Midbrain (tissue), 1 donor: ENCODE measurements at places on chromosomes 2 and 18.

DNA sequence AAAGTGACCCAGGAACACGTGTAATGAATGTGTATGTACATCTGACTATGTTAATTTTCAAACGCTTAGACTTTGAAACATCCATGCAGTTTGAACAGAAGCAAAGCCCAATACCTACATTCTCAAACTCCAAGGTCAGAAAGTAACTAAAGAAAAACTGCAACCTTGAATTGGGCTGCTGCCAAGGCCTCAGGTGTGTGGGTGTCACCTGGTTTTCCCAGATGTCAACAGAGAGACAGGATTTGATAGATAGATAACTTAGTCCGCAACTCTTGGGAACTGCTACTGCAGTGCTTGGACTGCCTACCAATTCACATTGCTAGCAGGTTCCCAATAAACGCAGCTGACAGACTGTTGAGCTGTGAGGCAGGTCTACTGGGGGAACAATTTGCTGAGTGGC, 78.7 kb upstream of the PAPOLG start:
- DNase-seq: no peak

- no peak for DNase-seq
These were observed 21.2 kb downstream of the TGFA start for GRCh38 chr2:70532244-70532935.

DNA sequence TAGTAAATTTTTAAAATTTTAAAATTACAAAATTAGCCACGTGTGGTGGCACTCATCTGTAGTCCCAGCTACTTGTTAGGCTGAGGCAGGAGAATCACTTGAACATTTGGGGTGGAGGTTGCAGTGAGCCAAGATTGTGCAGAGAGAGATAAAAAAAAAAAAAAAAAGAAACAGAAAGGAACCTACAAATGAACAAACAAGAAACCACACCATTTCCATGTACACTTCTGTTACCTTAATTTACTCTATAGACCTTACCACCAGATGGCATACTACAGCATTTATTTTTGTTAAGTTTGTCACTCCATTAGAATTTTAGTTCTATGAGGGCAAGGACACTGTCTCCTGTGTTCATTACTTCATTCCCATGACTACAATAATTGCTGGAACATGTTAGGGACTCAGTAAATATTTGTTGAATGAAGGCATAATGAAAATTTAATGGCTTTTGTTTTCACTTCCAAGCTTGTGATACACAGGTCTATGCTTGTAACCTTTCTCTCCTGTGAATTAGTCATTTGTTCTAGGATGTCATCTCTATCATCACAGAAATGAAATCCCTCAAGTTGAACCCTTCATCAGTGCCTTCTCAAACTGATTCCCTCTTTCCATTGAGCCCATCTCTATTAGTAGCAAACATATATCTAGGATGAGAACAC, 76.0 kb downstream of the ARHGAP15 start:
- no peak for DNase-seq

GRCh38 chr2:129056309-129056958, 737.8 kb upstream of the HS6ST1 start:
- no peak for DNase-seq

- no peak for DNase-seq
These were observed 63.2 kb upstream of the SPAG16 start for GRCh38 chr2:213220967-213221603.

GRCh38 chr2:15780912-15781574, 159.3 kb upstream of the MYCN start:
- DNase-seq: no peak

GRCh38 chr2:230268606-230269243, 43.2 kb downstream of the SP140 start:
- DNase-seq: no peak

- DNase-seq: no peak
These were observed 235.6 kb upstream of the MYT1L start for GRCh38 chr2:2566396-2567323.

- no peak for DNase-seq
These were observed 79.6 kb upstream of the REV1 start for GRCh38 chr2:99569386-99569785.

DNA sequence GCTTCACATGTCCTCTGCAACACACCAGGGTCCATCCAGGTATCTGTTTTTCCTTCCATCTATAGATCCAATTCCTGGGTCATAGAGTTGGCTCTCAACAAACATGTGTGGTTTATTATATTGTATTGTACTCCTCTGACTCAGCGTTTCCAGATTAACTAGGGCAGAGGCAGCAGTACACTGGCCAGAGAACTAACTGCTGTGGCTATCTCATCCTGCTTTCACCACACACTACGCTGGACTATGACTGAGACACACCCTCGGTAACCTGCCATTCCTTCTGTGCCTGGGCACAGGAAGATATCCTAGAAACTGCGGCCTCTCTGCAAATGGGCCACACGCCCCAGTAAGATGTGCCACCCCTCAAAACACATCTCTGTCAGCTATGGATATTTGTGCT, 159.8 kb upstream of the STK17B start:
- DNase-seq: no peak

- no peak for DNase-seq
These were observed 14.8 kb upstream of the CXCR4 start for GRCh38 chr2:136132825-136133155.
